ENCODE measurements at places on chromosomes 5 and 9. TPM values are rescaled to one million over a fixed set of nuclear protein-coding genes. Genes with fewer than 3 reads are reported as not detected.

DNA sequence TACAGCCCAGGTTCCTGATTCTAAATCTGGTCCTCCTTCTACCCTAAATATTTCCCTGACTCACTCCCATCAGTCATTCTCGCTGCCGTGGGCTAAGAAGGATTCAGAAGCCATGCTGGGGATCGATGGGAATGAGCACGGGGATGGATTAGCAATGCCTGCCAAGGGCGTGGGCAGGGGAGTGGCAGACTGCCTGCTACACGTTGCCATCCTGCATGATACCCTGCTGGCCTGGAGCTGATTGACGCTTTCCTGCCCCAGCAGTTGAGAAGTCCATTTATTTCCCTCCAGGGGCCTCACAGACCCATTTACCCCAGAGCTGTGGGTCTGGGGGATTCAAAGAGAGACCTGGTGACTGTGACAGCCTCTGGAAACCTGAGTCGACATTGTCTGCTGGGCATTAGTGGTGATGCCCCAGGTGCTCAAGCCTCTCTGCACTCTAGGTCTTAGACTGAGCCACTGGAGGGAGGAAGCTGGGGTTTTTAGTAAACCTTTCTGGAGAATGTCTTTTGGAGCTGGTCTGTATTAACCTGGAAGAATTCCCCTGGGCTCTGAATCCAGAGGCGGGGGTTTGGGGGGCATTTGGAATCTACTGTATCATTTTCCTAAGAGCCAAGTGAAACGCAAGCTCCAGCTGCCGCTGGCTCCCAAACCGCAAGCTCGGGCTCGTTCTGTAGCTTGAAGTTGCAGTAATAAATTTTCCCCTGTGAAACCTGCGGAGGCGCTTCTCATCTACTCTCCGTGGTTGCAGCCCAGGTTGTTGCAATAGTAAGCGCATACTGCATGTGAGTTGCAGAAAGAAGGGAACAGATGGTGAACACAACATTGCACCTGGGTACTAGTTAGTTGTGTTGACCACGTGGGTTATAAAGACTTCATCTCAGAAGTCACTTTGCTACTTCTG lies 76.3 kb upstream of the RAPGEF1 start:
- DNase-seq = no peak

The CTXN3 gene
- total RNA-seq = not detected

The HCN1 gene
- total RNA-seq = not detected

The UQCRQ gene
- total RNA-seq = 113 TPM

GRCh38 chr9:7103771-7104170 lies 346.0 kb downstream of the KDM4C start:
- DNase-seq = peak; percentile 52

The ABCA2 gene
- total RNA-seq = 21.8 TPM

DNA sequence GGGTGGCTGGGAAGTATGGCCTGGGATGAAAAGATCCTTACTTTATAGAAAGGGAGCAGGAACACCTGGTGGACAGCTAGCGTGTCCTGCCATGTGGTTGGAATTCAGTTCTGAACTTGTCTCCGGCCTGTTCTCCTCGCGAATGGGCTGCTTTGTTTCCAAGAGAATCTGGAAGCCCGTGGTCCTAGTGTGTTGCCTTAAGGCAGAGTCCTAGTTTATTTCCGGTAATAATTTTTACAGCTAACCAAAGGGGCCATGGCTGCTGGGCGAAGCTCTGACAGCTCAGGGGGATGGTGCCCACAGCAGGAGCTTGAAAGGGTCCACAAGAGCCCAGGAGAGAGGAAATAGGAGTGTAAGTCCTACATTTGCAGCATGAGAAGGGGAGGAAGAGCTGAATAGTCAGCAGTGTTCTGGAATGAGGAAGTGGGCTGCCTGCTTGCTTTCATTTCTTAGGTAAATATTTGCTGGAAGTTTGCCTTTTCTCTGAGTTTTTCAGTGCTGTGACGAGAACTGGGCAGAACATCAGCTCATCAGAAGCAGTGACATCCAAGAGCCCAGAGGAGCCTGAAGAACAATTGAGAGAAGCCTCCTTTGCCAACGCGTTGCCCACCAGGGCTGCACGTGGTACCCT lies 13.1 kb upstream of the IGFBPL1 start:
- peak; percentile 54 for DNase-seq

The TMEFF1 gene
- 2.5 TPM for total RNA-seq

- no peak for DNase-seq
Observed at GRCh38 chr5:179128041-179128365, 67.8 kb downstream of the ZNF354C start.

The HIGD2A gene
- total RNA-seq = 54.7 TPM

- peak; percentile 26 for DNase-seq
Observed at GRCh38 chr9:438066-438465, 223.4 kb downstream of the DOCK8 start.

GRCh38 chr5:34652914-34653313 lies 3.2 kb upstream of the RAI14 start:
- DNase-seq = peak; percentile 41

The TEX48 gene
- total RNA-seq = not detected

DNA sequence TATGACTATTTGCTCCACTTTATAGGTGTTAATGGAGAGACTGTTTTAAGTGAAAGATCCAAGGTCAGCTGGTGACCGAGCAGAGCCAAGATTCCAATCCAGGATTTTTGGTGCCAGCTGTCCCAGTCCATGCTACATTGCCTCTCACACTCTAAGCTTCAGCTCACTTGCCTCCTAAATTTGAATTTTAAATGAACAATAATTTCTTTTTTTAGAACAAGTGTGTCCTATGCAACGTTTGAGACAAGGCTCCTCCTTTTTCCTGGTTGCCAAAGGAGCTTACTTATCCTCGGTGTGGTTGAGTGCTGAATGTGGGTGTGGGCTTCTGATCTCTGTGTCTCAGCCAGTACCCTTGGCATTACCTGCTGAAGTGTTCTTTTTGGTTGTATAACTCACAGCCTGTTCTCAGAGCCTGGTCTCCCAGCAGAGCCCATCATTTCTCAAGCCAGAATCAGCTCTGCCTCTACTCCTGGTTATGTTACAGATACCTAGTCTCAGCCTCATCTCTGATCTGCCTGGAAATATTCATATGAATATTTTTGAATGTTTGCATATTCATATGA lies 4.0 kb upstream of the PRRC1 start:
- DNase-seq = no peak

GRCh38 chr5:43085453-43085852 lies 35.3 kb upstream of the ZNF131 start:
- no peak for DNase-seq

The ZNF454 gene
- total RNA-seq = 3.1 TPM

- no peak for DNase-seq
Observed at GRCh38 chr9:37417252-37417803, 5.2 kb upstream of the GRHPR start.

DNA sequence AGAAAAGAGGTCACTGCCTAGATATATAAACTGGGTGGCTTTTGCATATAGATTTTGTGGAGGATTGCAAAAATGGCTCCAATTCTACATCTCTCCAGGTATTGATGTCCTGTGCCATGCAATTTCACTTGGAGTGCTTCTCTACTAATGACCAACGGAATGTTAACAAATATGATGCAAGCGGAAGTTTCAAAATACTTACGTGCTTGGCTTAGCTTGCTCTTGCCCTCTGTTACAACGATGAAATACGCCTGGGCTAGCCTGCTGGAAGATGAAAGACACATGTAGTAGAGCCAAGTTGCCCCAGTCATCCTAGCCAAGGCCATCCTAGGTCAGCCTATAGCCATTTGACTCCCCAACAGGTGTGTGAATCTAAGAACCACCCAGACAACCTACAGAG lies 3.6 kb upstream of the POC5 start:
- DNase-seq = no peak

The RASEF gene
- total RNA-seq = 1.2 TPM

DNA sequence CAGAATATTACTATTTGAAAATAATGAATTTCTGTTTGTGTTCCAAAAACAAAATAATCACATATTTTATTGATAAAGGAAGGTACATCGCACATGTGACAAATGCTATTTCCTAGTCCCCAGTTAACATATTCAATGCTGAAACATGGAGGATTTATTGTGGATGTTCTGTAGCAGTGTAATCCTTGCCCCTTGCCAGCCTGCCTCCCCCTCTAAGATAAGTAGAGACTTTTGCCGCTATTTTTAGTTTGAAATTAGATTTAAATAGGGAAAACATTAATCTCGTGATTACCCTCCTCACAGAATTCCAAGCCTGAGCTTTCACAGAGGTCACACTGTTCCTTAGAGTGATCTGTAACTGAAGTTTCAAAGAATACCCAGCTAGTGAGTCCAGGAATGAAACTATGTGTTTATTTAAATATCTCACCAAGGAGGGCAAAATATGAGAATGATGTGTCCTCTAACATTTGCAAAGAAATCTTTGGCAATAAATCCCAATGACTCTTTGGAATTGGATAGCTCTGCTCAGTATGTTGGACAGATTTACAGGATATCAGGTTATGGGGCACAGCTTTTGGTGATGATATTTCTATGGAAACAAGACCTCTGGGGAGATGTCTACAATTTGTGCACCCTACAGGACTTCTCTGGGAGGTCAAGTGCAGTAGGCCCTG lies 17.3 kb downstream of the CTXN3 start:
- peak; percentile 56 for DNase-seq

The USP20 gene
- total RNA-seq = 7.4 TPM

The ARID3C gene
- total RNA-seq = under 0.01 TPM

The PCDHB15 gene
- 1.8 TPM for total RNA-seq

DNA sequence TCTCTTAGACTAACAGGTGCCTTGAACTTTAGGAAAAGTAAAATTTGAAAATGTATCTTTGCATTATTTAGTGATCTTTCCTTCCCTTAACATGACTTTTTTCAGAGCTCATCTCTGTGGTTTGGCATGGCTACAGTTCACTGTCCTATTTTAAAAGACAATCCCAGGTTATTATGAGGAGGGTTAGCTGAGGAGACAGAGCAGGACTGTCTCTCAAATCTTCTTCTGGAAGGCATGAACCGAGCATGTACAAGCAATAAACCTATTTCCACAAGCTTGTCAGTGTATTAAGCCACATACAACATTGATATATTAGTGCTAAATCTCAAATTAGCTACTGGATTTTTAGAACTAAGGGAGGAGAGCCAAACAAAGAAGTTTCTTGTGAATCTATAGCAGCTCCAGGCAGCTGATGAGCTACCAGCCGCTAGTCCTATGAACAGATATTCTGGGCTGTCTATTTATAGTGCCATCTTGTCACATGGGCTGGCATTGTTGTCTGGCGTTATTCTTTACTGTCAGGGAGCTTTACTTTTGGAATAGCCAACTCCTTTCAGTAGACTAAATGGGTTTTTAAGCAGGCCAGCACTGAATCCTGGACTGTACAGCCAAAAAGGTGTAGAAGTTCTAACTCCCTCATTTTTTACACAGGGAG lies 171.2 kb upstream of the ACTBL2 start:
- DNase-seq = no peak

The GPR21 gene
- total RNA-seq = 0.66 TPM

The IL13 gene
- total RNA-seq = not detected

GRCh38 chr9:29750062-29750461 lies 2176.8 kb upstream of the C9orf72 start:
- DNase-seq = peak; percentile 64

GRCh38 chr5:59238126-59238902 lies 655.2 kb downstream of the PDE4D start:
- no peak for DNase-seq

The DDX4 gene
- total RNA-seq = not detected

- peak; percentile 65 for DNase-seq
Observed at GRCh38 chr9:119963798-119964372, 594.6 kb upstream of the BRINP1 start.

DNA sequence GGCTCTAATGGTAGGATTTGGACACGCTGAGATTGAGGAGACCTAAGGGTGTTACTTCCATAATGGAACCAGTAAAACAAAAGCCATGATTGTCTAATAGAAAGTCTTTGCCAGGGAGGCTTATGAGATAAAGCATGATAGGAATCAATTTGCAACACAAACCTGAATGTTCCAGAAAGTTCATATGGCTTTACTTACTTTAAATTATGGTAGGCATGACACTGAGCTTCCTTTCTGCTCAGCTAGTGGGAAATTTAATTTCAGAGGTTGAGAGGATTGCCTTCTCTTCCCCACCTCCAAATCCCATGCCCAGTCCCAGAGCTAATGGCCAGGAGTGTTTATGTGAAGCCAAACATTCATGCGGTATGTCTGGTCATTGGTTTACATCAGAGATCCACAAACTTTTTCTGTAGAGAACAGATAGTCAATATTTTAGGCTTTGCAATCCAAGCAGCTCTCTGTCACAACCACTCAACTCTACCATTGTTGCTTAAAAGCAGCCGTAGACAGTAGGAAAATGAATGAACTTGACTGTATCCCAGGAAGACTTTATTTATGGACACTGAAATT lies 114.5 kb downstream of the UGCG start:
- no peak for DNase-seq

GRCh38 chr9:136090768-136091581 lies 4.1 kb downstream of the NACC2 start:
- no peak for DNase-seq

DNA sequence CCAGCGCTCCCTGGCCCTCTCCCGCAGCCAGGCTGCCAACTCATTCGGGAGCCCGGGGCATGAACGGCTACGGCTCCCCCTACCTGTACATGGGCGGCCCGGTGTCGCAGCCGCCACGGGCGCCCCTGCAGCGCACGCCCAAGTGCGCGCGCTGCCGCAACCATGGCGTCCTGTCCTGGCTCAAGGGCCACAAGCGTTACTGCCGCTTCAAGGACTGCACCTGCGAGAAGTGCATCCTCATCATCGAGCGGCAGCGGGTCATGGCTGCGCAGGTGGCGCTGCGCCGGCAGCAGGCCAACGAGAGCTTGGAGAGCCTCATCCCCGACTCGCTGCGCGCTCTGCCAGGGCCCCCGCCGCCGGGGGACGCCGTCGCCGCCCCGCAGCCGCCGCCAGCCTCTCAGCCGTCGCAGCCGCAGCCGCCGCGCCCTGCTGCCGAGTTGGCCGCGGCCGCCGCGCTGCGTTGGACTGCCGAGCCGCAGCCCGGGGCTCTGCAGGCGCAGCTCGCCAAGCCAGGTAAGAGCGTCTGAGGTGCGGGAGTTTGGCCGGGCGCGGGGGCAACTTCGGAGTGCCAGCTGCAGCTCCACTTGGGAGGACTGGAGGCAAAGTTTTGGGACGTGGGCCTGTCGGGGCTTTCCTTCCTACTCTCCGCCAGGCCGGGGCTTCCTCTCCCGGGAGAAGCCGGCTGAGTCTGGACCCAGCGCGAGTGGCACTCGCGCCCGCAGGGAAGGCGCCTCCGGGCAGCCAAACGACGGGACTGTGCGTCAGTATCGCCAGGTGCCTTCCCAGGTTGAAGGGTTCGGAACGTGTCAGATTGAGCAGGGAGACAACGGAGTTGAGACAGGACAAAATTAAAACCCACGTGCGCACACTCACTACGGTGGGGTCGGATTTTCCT lies 735 bp downstream of the DMRT3 start:
- DNase-seq = no peak

The SLC34A1 gene
- total RNA-seq = not detected

GRCh38 chr5:113067635-113068344 lies 91.2 kb downstream of the DCP2 start:
- peak; percentile 94 for DNase-seq

All from fibroblast of lung (primary cell).